Activated CD4-positive, alpha-beta T cell treated with anti-CD3 and anti-CD28 coated beads for 4 hours (primary cell): ENCODE measurements at places on chromosomes 11 and 22.

- DNase-seq, result no peak
Measured at GRCh38 chr11:93842461-93842860, 8.0 kb downstream of the VSTM5 start.

DNA sequence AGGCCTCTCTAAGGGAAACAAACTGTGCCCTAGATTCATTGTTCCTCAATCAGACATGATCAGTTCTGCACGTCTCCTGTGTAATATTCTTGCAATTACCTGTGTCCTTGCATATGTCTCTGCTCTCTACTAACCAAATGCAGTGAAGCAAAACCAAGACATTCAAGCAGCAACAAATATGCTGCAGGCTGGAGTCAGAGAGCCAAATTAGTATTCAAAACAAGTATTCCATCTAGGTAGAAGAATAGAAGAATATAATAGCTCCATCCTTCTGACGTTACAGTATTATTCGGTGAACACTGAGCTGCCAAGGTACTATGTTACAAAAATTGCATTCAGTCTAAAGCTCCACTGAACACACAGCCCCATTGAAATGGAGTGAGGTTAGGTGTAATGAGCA, 51.8 kb downstream of the SLN start:
- DNase-seq, result no peak

- no peak for DNase-seq
Measured at GRCh38 chr11:65277631-65278277, 16.0 kb downstream of the POLA2 start.

- DNase-seq, result no peak
Measured at GRCh38 chr11:33957304-33957917, 65.5 kb upstream of the LMO2 start.

DNA sequence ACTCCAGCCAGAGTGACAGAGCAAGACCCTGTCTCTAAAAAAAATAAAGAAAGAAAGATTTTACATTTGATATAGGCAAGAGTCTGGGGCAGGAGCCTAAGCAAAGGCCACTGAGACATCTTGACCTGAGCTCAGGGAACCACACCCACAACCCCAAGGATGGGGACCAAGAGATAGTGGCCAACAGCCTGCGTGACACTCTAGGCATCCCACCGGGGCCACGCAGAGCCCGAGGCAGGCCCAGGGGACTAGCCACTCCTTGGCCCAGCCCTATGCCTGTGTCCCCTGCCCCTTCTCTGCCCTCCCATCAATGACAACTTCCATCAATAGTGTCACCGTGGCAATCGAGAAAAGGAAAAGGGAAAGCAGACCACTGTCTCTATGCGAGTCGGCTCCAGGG, 41.1 kb downstream of the MN1 start:
- DNase-seq, result no peak
